Stimulated activated naive B cell treated with anti-CD40 and anti-IgM and Interleukin-4, amounts not matched to agents 10 μg/mL and 1 μg/mL and 100 μg/mL, for 72 hours (primary cell): ENCODE measurements at places on chromosomes 11 and 22.

GRCh38 chr11:1235306-1235900 lies 12.5 kb downstream of the MUC5B start:
- DNase-seq = no peak

- no peak for DNase-seq
These were observed 536.8 kb upstream of the ANO5 start for GRCh38 chr11:21656065-21656464.

DNA sequence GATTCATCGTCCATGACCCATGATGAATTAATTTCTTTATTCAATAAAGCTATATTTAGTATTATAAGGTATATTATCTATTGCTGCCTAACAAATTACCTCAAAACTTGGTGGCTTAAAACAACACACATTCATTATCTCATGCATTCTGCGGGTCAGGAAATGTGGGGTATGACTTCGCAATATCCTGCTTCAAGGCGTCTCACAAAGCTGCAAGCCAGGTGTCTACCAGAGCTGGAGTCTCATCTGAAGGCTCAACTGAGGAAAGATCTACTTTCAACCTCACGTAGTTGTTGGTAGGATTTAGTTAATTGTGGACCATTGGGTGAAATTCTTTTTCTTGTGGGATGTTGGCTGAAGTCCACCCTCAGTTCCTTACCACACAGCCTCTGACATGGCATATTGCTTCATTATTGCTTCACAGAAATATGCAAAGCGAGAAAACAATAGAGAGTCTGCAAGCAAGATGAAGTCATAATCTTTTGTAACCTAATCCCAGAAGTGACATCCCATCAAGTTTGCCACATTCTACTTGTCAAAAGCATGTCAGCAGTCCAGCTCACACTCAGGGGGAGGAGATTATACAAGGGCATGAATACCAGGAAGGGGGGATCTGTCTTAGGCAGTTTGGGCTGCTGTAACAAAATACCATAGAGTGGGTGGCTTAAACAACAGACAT lies 45.1 kb downstream of the KREMEN1 start:
- DNase-seq = no peak

DNA sequence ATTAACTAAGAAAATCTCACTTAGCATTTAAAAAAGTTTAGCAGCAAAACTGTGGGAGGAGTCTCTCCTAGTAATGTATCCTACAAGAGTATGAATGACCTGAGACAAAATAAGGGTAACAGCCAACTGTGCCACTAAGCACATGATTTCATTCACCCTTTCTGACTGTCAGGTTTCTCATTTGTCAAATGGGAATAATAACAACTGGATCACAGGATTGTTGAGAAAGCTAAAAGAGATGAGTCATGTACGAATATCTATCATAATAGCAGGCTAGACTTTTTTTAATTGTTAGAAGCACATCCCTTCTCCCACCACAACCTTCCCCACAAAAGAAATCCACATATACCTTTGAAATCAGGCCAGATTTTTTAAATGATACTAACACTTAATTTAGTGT lies 39.5 kb downstream of the MTMR2 start:
- no peak for DNase-seq

- DNase-seq = no peak
These were observed 693.6 kb downstream of the BRD1 start for GRCh38 chr22:49134076-49134475.

DNA sequence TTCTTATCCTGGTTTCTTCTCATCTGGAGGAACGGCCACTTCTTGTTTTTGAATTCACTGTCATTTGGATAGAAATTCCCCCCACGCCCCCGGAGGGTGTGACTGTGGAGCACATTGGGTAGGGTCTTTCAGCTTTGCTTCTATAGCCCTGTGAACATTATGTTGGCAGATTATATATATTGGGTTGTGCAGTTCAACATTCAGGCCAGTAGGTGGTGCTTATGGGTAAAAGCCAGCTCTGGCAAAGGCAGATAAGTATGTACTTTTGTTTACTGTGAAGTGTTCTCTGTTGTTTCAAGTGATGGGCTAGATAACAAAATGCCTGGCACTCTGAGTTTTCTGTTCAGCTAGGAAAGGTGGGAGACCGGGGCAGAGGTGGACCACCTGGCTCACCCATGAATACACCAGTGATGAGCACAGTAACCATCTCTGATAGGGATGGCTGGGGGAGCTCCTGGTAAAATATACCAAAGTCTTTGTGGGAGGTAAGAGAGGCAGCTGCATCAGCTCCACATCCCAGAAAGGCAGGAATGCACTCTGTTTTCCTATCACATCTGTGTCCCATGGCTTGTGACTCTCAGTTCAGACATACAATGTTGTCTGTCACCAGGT lies 1348.2 kb upstream of the RAG2 start:
- no peak for DNase-seq

DNA sequence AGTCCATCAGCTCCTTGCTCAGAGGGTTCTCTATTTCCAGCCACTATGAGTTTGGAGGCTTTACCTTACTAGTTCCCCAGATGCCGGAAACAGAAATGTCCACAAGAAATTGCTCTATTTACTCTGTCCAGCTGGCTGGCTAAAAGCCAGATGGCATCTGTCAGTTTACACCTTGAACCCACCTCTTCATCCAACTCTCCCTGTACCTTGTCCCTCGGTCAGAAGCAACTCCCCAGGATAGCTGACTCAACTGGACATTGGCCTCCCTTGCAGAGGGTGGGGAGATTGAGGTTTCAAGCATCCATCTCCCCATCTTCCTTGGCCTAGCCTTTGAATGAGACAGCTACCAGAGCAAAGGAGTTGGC lies 1.7 kb downstream of the C2CD2L start:
- DNase-seq = no peak

DNA sequence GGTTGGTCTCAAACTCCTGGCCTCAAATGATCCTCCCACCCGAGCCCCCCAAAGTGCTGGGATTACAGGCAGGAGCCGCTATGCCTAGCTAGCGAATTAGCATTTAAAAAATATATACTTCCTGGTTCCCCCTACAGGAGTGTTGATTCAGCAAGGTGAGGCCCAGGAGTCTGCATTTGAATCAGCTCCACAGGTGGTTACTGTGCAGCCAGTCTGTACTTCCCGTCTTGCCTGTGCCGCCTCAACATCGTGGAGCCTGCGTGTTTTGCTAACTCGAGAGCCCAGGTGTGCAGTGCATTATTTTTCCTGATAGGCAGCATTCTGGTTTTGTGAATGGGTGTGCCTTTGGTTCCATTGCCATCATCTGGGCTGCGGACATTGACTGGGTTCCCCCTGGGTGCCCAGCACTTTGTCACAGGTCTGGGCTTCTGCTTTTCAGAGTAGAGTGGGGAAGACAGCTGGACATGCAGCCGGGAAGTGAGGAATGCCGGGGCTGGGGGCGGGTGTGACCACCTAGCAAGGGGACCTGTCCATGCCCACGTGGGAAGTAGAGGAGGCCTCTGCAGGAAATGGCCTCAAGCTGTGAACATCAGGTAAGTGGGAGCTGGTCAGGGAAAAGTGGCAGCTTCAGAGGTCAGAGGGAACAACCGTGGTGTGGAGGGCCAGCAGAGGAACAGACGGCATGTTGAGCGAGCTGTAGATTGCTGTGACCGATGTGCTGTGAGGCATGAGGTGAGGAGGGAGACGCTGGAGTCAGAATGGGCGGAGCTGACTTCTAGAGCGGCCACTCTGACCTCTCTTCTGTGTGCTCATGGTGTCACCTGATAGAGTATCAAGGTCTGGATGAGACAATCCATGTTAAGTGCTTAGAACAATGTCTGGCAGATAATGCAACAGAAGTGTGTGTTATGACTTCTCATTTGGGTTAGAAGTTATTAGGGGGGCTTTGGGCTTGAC lies 42.2 kb downstream of the PPFIA1 start:
- DNase-seq = no peak

- DNase-seq = no peak
These were observed 125.5 kb downstream of the C11orf87 start for GRCh38 chr11:109547356-109548027.

GRCh38 chr11:63882555-63883242 lies 34.3 kb downstream of the RCOR2 start:
- DNase-seq = no peak

GRCh38 chr11:48091426-48092102 lies 111.2 kb downstream of the PTPRJ start:
- no peak for DNase-seq

GRCh38 chr11:70290361-70291065 lies 20.0 kb downstream of the PPFIA1 start:
- no peak for DNase-seq

- no peak for DNase-seq
These were observed 21.0 kb downstream of the OTUB1 start for GRCh38 chr11:64007160-64007628.

DNA sequence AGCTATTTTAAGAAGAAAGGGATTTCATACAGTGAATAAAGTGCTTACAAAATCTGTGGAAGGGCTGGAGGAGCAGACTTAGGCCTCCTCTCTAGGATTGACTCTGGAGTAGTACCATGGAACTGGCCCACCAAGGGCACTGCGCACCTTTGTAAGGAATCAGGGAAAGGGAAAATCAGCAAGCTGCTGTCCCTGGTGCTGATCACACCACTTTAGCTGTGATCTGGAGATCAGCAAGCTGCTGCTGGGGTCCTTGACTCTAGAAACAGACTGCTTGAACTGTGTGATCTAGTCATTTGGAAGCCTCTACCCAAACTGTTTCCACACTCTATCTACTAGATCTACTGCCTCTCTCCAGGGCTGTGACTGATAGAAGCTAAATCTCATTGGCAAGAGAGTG lies 18.4 kb upstream of the TECTA start:
- no peak for DNase-seq

DNA sequence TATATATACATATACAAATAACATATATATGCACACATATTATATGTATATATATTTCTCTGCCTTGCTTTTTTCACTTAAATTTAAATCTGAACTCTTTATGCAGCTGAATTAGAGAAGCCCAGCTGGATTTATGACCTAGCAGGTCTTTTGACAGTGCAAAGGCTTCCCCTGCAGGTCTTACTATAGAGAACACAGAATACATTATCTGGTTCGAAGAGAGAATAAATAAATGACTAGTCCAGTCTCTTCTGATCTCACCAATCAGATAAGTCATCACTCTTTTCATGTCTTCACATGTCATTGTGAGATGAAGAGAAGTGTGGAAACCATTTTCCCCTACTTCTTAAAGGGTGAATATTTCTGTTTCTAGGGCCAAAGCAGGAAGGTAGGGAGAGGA lies 58.2 kb downstream of the OR10A6 start:
- no peak for DNase-seq
